ENCODE measurements at places on chromosomes 5 and 9.

- no peak for DNase-seq
- no peak overlapping the region for H3K4me3 ChIP-seq
- no peaks in the 10 kb centered on the region for H3K4me1 ChIP-seq
- no peaks in the 10 kb centered on the region for H3K36me3 ChIP-seq
- no peaks in the 10 kb centered on the region for H3K27me3 ChIP-seq
Observed at GRCh38 chr9:117963493-117964090, 259.4 kb downstream of the TLR4 start.

DNA sequence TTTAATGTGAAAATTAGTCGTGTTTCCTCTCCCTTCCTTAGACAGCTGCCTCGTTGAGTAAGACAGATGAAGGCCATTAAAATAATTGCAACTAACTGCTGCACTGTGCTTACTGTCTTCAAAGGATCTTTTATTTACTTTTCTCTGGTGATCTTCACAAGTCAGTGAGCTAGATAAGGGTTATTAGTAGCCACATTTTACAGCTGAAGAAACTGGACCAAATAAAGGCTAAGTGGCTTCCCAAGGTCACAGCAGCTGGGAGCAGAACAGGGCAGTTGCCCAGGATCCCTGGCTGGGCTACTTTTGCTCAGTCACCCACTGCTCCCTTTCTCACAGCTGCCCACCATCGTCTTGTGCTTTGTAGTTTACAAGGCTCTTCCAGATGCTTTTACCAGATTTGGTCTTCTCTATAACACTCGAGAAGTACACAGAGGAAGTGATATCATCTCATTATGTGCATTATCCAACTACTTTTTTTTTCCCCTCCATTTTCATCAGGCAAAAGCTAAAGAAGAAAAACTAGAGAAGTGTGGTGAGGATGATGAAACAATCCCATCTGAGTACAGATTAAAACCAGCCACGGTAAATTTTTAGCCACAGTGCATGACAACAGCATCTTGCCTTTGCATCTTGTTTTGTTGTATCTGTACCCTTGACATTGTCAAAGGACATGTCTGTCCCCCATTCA is 61.8 kb downstream of the ERAP1 start:
- no peak overlapping the region for H3K27ac ChIP-seq
- peaks cover 3% of the 10 kb centered on the region for H3K4me1 ChIP-seq
- DNase-seq = no peak

DNA sequence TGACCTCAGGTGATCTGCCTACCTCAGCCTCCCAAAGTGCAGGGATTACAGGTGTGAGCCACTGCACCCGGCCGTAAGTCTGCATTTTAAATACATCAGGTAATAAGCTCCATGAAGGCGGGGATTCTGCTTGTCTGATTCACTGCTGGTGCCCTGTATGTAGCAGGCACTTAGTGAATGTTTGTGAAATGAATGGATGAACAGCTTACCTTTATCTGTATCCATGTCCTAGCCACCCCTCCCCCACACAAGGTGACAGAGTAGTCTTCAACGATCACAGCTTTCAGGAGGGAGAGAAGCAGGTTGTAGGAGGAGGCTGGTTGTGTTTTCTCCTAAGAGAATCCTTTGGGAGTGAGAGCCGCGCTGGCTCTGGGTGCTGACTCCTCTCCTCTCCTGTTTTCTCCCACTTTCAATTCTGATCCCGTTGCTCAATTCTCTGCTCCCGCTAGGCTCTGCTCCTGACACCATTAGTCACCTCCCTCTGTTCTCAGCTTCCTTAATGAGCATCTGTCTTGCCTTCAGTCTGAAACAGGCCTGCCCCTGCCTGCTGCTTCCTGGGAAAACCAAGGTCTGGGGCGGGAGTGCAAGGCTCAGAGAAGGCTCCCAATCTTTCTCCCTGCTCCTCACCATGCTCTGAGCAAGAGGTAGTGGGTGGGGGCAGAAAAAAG is 88.8 kb upstream of the CTNNA1 start:
- no peaks in the 10 kb centered on the region for H3K27me3 ChIP-seq
- no peaks in the 10 kb centered on the region for H3K4me1 ChIP-seq
- H3K36me3 ChIP-seq = no peaks in the 10 kb centered on the region
- no peak overlapping the region for H3K27ac ChIP-seq
- DNase-seq = no peak

GRCh38 chr5:54136516-54137440 is 173.6 kb downstream of the ARL15 start:
- no peak overlapping the region for H3K4me3 ChIP-seq
- H3K27ac ChIP-seq = no peak overlapping the region
- H3K4me1 ChIP-seq = no peaks in the 10 kb centered on the region
- no peak for DNase-seq

- H3K36me3 ChIP-seq = no peaks in the 10 kb centered on the region
- no peak for DNase-seq
- H3K27me3 ChIP-seq = no peaks in the 10 kb centered on the region
- no peak overlapping the region for H3K4me3 ChIP-seq
- no peaks in the 10 kb centered on the region for H3K4me1 ChIP-seq
- no peak overlapping the region for H3K27ac ChIP-seq
Observed at GRCh38 chr5:174311121-174311520, 265.6 kb downstream of the NSG2 start.

DNA sequence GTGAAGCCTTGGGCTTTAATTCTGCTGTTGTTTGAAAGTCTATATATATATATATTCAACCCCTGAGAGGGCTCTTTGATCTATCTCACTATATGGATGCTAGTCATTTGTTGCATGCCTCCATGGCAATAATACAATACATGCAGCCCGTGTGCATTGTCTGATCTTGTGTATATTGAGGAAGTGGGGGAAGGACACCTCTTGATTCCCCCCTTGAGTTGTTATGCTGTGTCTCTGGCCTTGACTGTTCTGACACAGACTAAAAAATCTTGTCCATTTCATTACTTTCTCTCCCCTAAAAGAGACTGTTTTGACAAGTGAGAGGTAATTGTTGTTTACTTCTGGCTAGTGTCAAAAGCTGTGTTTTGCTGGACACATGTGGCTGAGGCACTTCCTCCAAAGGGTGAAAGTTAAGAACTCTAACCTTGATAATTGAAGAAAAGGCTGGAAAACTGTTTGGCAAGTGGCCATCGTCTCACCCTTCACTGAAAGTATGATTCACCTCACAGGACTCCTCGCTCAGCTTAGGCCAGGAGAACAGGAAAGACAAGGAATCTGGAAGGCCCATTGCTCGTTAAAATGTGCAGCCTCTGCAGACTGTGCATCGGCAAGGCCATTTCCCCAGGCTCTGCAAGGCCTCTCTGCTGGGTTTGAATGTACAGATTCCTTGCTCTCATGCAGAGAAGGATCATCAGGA is 304.0 kb downstream of the PRELID2 start:
- no peak for DNase-seq
- no peak overlapping the region for H3K27ac ChIP-seq
- peaks cover 9% of the 10 kb centered on the region for H3K4me1 ChIP-seq
